ENCODE measurements at places on chromosomes 11 and 22.
A peak's percentile ranks its signal among the peaks of the same experiment; 100 is the strongest.

DNA sequence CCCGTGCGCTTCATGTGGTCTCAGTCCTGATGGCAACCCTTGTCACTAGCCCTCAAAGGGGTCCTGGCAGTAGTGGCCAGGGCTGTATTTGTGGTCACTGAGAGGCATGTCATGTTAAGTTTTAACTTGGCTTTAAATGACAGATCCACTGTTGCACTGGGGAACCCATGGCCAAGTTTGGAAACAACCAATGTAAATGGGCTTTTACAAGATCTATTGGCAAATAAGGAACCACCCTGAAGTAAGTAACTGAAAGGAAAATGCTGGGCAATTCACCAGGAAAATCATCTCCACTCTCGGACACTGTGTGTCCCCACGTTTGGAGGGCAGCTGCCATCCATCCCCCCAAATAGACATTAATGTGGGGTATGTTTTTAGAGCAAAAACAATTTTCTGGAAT is 8.4 kb downstream of the YPEL1 start:
- DNase-seq: no peak

DNA sequence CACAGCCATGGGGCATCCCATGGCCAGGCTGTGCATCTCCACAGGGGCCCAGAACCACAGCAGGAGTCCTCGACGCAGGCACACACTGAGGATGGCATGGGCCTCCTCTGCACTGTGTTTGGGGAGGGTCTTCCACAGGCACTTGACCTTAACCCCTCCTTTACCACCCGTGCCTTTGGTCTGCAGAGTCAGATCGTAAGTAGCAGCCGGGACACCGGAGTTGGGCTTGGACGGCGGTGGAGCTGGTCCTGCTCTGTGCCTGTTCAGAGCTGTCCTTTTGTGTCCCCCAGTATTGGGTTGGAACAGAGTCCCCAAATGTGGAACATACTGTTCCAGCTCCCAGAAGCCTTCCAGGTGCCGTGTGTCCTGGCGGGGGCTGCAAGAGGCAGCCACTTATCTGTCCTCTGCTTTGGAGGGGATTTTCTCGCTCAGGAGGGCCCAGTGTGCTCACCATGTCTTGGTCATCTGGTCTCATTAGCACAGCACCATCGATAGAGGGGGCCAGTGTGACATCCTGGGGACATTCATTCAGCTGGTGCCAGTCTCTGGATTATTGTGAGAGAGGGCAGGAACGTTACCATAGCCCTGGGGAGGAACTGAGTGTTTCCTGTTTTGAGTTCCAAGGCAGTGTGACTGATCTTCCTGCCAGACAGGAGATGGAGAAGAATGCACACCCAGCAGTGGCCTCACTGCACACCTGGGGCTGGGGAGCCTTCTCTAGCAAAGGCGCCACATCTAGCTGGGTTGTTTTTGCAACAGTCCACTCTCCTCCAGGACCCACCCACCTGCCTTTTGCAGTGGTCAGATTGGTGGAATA is 12.4 kb downstream of the CRELD2 start:
- DNase-seq: peak; percentile 66

- DNase-seq: no peak
Measured at GRCh38 chr11:46669711-46670139, 30.7 kb downstream of the ARHGAP1 start.

DNA sequence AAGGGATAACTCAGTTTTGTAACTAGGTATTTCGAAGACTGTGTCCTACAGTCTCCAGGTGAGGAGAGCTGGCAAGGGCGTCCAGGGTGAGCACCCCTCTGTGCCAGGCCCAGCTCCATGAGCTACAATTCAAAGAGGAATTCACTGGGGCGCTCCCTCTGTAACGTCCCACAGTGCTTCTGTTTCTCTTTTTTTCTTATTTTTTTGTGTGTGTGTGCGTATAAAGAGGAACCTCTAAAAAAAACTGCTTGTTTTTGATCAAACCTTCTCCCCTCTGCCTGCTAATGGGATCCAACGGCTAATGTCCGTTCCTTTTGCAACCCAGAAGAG is 17.1 kb downstream of the ASCC2 start:
- DNase-seq: no peak

GRCh38 chr11:105181100-105181499 is 41.5 kb upstream of the CARD18 start:
- peak; percentile 53 for DNase-seq

- DNase-seq: no peak
Measured at GRCh38 chr11:132466983-132467382, 1065.3 kb downstream of the OPCML start.

GRCh38 chr22:50141891-50142363 is 28.6 kb upstream of the PANX2 start:
- no peak for DNase-seq

DNA sequence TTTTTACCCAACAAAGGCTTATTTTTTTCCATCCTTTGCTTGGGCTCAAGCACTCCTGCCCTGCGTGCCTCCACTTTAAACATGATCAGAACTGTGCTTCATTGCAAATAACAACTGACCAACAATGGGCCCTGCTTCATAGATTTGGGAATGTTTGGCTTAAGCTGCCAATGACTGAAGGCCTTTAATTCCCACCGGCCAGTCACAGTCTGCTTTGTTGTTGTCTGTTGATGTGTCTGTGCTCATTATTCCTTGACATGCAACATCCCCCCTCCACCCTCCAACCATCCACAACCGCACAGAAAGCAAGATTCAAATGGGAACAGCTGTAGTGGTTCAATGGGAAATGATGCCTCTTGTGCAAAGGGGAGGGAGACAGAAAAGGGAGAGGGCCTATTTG is 23.0 kb downstream of the PAX6 start:
- DNase-seq: no peak

- DNase-seq: no peak
Measured at GRCh38 chr11:74468058-74468457, 709 bp upstream of the KCNE3 start.

GRCh38 chr11:86255896-86256295 is 11.3 kb downstream of the EED start:
- DNase-seq: no peak

DNA sequence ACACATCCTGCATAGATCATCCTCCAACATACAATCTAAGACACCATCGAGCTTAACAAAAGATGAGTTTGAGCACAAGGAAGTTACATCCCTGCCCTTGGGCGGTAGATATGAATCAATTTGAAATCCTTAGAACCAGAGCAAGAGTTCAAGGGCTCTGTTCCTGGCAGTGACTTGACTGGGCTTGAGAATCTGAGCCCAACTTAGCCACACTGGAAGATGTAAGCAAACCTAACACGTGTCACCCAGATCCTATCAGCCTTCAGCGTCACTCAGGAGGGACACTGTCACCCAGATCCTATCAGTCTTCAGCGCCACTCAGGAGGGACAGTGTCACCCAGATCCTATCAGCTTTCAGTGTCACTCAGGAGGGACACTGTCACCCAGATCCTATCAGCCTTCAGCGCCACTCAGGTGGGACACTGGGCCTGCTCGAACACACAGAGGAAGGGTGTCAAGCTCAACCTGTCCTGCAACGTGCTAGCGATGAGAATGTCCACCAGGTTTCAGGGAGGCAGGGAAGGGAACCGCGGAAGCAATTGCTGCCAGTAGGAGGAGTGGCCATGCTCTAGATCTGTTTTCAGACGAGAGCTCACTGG is 32.8 kb upstream of the CTSD start:
- no peak for DNase-seq

DNA sequence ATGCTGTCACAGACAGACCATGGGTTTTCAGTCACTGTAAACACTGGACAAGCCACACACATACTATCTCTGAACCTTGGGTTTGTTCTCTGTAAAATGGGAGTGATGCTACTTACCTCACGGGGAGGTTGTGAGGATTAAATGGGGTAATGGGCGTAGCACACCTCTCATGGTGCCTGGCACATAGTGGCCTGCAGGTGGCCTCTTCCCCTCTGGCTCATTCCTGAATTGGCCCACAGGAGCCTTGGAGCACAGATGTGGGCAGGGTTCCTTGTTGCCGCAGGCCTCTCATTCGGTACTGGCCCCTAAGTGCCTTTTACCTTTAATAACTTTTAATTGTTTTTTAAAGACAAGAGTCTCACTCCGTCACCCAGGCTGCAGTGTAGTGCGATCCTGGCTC is 11.7 kb downstream of the MICAL2 start:
- no peak for DNase-seq

- no peak for DNase-seq
Measured at GRCh38 chr11:66150140-66150539, 80.1 kb downstream of the PACS1 start.

DNA sequence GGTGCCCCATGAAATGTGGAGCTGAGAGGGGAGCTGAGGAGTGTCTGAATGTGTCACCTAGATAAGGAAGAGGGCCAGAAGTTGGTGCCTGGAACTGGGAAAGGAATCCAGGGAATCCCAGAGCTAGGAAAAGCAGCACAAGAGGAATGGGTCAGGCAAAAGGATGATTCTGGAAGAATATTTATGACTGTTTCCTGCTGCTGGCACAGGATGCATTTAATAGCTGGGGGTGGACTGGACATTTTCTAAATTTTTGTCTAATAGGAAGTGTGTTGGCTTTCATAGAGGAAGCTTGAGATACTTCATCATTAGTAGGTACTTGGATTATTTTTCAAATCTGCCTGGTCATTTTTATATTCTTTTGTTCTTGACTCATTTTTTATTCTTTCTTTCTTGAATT is 17.4 kb upstream of the MRGPRX2 start:
- DNase-seq: peak; percentile 5

DNA sequence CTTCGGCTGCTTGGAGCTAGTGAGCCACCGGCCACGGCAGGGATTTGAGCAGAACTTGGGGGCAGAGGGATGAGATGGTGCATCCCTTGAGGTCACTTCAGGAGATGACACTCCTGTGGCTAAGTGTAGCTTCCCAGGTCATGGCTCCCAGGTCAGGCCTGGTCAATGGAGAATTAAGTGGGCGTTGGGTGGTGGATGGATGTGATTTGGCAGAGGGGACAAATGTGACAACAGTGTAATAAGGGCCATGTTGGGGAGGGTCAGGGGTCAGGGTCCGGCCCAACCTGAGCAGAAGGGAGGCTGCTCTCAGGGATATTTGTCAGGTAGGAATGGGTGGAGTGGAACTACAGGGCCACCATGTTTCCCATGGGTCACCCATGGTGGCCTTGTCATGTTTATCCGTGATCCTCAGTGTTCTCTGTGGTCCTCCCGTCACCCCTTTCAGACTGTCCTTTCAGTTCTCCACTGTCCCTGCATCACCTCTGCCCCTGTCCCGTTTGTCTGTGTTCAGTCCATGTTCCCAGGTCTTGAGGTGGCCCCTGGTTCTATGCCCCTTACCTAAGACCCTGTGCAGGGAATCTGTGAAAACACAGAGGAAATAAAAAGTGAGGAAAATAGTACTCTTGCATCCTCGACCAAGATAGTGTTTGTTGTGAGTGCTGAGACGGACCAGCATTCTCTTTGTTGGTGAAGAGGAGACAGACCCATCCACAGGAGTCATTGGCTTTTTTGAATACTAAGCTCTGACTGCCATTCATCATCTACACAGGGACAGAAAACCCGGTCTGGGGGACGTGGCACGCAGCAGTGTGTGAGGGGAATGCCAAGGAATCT is 6.1 kb downstream of the SLC25A1 start:
- no peak for DNase-seq

DNA sequence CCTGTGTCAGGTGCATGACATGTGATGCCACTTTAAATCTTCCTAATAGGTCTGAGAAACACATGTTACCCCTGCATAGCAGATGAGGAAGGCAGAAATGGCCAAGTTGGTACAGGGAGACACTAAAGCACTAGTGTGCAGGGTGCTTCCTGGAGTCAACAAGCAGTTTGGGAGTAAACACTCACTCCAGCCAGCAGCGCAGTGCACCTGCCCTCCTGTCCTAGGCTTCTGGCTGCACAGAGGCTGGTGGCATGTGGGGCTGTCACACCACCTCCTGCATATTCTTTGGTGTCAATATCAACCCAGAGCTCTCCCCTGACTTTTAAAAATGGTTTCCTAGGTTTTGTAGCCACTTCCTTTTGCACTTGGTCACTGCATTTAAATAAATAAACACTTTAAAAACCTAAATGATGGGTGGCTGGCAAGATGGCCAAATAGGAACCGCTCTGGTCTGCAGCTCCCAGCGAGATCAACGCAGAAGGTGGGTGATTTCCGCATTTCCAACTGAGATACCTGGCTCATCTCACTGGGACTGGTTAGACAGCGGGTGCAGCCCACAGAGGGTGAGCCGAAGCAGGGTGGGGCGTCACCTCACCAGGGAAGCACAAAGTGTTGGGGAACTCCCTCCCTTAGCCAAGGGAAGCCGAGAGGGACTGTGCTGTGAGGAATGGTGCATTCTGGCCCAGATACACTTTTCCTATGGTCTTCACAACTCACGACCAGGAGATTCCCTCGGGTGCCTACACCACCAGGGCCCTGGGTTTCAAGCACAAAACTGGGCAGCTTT is 33.5 kb downstream of the GAB4 start:
- no peak for DNase-seq

DNA sequence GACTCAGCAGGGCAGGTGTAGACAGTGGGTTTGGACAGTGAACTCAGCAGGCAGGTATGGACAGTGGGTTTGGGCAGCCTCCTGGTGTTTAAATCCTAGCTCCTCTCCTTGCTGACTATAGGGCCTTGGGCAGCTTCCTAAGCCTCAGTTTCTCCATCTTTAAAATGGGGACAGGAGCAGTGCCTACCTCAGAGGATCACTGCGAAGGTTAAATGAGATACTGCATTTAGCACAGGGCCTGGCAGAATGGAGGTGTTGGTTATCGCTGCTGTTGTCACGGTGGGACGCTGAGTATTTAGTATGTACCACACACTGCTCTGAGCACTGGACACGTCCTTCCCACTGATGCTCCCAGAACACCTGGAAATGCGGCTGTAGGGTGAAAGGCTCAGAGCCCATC is 14.4 kb upstream of the SCGB1A1 start:
- DNase-seq: no peak

DNA sequence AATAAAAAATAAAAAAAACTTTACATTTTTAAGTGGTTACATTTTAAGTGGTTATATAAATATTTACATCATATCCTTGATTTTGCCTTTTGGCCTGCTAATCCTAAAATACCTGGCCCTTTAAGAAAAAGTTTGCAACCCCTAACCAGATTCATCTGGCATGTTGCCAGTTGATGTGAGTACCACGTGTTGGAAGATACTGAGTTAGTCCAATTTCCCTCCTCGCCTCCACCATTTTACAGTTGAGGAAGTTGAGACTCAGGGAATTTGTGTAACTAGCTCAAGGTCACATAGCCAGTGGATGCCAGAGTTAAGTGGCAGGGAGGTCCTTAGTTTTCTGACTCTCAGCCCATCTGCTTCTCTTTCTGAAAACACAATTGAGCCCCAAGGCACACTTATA is 5.1 kb downstream of the ELF5 start:
- DNase-seq: no peak

- no peak for DNase-seq
Measured at GRCh38 chr11:86067009-86067850, 1.7 kb downstream of the PICALM start.

GRCh38 chr11:57410287-57410686 is 16.6 kb downstream of the SLC43A3 start:
- DNase-seq: peak; percentile 70

Data from HFFc6 (cell line).